ENCODE measurements at places on chromosomes 6 and 20.

GRCh38 chr6:166520905-166521834, 65.3 kb downstream of the RAMACL start:
- no peak overlapping the region for H3K27ac ChIP-seq
- H3K4me1 ChIP-seq = no peaks in the 10 kb centered on the region
- no peak overlapping the region for H3K4me3 ChIP-seq
- H3K36me3 ChIP-seq = peaks cover 11% of the 10 kb centered on the region
- no peaks in the 10 kb centered on the region for H3K27me3 ChIP-seq

DNA sequence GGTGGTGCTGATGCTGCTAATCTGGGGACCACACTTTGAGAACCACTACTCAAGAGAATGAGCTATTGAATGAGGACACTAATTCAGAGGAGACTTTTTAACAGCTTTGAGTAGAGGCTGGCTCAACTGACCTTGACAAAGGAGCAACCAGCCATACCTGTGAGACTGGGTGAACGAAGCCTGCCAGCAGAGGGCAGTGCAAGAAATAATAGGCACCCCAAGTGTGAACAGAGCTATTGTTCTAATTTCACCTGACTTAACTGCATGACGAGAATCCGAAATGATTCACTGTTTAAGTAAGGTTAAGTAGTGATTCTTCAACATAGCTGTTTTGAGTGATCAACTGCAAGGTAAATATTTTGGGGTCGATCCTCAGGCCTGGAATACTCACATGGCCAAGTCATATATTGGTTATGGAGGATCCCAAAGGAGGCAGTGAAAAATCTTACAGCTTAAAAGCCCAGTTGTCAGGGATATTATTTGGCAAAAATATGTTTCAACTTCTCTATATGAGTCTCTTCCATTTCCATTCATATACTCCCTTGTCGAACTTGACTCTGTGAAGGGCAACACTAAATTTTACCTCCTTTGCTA, 550.5 kb upstream of the MARCKS start:
- peaks cover 2% of the 10 kb centered on the region for H3K4me1 ChIP-seq
- H3K4me3 ChIP-seq = no peak overlapping the region
- no peaks in the 10 kb centered on the region for H3K36me3 ChIP-seq
- DNase-seq = peak; percentile 51
- no peak overlapping the region for H3K27ac ChIP-seq

- no peaks in the 10 kb centered on the region for H3K27me3 ChIP-seq
- no peak for DNase-seq
Observed at GRCh38 chr6:4965562-4966389, 38.1 kb downstream of the RPP40 start.

GRCh38 chr6:126429866-126430265, 90.0 kb downstream of the CENPW start:
- H3K4me3 ChIP-seq = no peak overlapping the region
- H3K27me3 ChIP-seq = no peaks in the 10 kb centered on the region
- no peak overlapping the region for H3K27ac ChIP-seq
- no peak for DNase-seq
- no peaks in the 10 kb centered on the region for H3K36me3 ChIP-seq
- H3K4me1 ChIP-seq = no peaks in the 10 kb centered on the region

GRCh38 chr6:28808383-28808782, 115.4 kb downstream of the TRIM27 start:
- H3K36me3 ChIP-seq = no peaks in the 10 kb centered on the region

- no peak for DNase-seq
- no peaks in the 10 kb centered on the region for H3K27me3 ChIP-seq
- H3K4me1 ChIP-seq = no peaks in the 10 kb centered on the region
- no peaks in the 10 kb centered on the region for H3K36me3 ChIP-seq
- H3K27ac ChIP-seq = no peak overlapping the region
Observed at GRCh38 chr6:36358226-36358915, 21.7 kb upstream of the BNIP5 start.

- no peaks in the 10 kb centered on the region for H3K36me3 ChIP-seq
- DNase-seq = no peak
- H3K27ac ChIP-seq = no peak overlapping the region
- no peaks in the 10 kb centered on the region for H3K4me1 ChIP-seq
- no peak overlapping the region for H3K4me3 ChIP-seq
- H3K27me3 ChIP-seq = no peaks in the 10 kb centered on the region
Observed at GRCh38 chr6:46352541-46353268, 138.5 kb downstream of the RCAN2 start.

DNA sequence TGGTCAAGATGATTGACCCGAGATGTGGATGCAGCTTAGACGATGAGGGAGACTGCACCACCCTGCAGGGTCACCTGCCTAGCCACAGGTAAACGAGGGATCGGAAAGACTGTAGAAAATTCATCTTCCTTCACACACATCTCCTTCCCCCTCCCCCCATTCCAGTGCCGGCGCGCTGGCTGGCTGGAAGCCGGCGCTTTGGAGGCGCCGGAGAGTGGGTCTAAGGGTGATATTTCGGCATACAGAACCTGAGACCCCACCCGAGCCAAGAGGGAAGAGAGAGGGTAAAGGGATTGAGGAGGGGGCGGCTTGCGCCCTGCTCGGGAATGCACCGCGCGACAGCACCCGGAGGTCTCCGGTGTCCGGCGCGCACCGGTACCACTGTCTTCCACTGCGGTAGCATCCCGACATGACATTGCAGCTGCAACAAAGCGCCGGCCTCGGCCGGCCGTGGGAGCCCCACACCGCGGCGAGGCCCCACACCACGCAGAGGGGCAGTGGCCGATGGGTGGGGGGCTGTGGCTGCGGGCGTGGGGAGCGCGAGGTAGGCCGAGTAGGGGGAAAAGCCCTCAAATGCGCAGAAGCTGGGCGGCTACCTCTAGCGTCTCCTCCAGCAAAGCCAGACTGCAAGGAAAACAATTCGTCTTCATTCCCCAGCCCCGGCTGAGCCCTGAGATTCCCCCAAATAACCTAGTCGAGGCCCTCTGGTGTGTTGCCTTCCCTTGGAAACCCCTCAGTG, 984 bp downstream of the TNFRSF21 start:
- peaks cover 9% of the 10 kb centered on the region for H3K36me3 ChIP-seq
- H3K27me3 ChIP-seq = no peaks in the 10 kb centered on the region
- H3K4me3 ChIP-seq = peak overlapping the region; percentile 99
- peak; percentile 46 for DNase-seq

- no peaks in the 10 kb centered on the region for H3K27me3 ChIP-seq
- no peaks in the 10 kb centered on the region for H3K36me3 ChIP-seq
- H3K27ac ChIP-seq = peak overlapping the region; percentile 29
- DNase-seq = no peak
Observed at GRCh38 chr6:26016963-26017631, 54.5 kb downstream of the TRIM38 start.

GRCh38 chr20:33662172-33662571, at the start of gene C20orf144:
Gene C20orf144 (plus strand): TSS chr20:33662327. CDS start chr20:33662346, 19 bp downstream.
- H3K4me1 ChIP-seq = peaks cover 11% of the 10 kb centered on the region
- H3K27ac ChIP-seq = peak within 1 kb of the TSS; percentile 84
- H3K27me3 ChIP-seq = no peaks in the 10 kb centered on the region
- H3K36me3 ChIP-seq = peaks cover 35% of the 10 kb centered on the region
- H3K4me3 ChIP-seq = peak within 1 kb of the TSS; percentile 91

DNA sequence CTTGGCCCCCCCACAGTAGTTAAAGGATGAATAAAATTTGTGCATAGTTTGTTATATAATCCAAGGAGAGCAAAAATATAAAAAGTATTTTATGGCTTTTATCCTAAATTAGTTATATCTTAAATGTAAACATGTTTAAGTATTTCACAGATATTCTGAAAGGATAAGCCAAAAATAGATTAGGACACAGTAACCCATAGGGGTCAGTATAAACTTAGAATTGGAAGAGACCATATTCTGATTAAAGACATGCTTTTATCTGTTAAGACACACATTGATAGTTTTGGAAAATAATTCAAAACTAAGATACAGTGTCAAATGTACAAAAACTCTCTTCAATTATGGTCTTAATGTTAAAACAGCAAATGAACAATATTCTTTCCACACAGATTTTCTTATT, 4.5 kb upstream of the SERINC1 start:
- no peaks in the 10 kb centered on the region for H3K4me1 ChIP-seq
- H3K27me3 ChIP-seq = no peaks in the 10 kb centered on the region
- no peaks in the 10 kb centered on the region for H3K36me3 ChIP-seq
- H3K4me3 ChIP-seq = no peak overlapping the region

- H3K4me3 ChIP-seq = no peak overlapping the region
- no peak overlapping the region for H3K27ac ChIP-seq
- no peaks in the 10 kb centered on the region for H3K27me3 ChIP-seq
- no peaks in the 10 kb centered on the region for H3K36me3 ChIP-seq
- H3K4me1 ChIP-seq = no peaks in the 10 kb centered on the region
Observed at GRCh38 chr6:162817196-162817595, 89.4 kb downstream of the PACRG start.

DNA sequence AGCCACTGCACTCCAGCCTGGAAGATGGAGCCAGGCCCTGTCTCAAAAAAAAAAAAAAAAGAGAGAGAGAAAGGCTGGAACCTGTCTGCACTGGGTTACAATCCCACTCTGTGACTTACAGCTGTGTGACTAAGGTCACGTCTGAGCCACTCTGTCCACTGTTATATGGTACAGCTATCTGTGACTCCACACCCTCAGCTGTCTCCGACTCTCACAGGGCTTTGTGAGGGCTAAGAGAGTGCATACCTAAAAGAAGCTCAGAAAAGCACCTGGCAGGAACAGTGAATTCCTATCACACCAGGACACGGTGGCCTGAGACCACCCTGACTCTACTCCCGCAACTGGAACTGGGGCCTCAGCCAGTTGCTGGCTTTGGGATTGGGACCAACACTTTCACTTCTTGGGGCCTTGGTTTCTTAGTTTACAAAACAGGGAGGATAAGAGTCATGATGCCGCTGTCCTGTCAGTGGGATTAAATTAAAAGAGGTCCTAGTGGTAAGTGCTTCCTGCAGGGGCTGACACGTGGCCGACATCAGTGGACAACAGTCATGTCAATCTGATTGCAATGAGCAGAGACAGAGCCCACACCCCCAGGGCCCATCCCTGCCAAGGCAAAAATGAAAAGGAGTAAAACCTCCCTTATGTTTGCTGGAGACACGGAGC, 5.7 kb upstream of the CD93 start:
- no peak overlapping the region for H3K27ac ChIP-seq
- no peak for DNase-seq
- no peaks in the 10 kb centered on the region for H3K27me3 ChIP-seq
- H3K4me3 ChIP-seq = no peak overlapping the region
- no peaks in the 10 kb centered on the region for H3K4me1 ChIP-seq
- H3K36me3 ChIP-seq = no peaks in the 10 kb centered on the region

DNA sequence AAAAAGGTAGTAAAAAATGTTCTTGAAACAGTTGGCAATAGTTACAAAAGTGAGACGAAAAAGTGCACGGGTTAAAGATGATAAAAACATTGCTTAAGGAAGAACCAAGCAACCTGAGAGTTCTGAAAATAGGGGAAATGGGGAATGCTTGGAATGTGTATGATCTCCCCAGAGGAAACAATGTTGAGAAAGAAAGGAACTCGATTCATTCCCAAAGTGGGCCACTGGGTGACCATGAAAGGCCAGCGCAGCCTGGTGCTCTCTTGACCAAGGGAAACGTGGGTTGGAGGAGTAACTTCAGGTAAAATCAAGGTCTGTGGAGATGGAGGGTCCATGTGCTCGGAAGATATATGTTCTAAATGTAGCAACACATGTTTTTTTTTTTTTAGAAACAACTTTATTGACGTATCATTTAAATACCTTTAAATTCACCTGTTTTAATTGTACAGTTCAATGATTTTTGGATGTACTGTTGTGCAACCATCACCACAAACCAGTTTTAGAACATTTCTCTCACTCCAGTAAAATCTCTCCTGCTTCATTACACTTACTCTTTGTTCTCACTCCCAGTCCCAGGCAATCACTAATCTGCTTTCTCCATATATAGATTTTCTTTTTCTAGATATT, 34.5 kb upstream of the CEP85L start:
- H3K27me3 ChIP-seq = no peaks in the 10 kb centered on the region
- no peaks in the 10 kb centered on the region for H3K36me3 ChIP-seq
- peaks cover 1% of the 10 kb centered on the region for H3K4me1 ChIP-seq
- H3K4me3 ChIP-seq = no peak overlapping the region

DNA sequence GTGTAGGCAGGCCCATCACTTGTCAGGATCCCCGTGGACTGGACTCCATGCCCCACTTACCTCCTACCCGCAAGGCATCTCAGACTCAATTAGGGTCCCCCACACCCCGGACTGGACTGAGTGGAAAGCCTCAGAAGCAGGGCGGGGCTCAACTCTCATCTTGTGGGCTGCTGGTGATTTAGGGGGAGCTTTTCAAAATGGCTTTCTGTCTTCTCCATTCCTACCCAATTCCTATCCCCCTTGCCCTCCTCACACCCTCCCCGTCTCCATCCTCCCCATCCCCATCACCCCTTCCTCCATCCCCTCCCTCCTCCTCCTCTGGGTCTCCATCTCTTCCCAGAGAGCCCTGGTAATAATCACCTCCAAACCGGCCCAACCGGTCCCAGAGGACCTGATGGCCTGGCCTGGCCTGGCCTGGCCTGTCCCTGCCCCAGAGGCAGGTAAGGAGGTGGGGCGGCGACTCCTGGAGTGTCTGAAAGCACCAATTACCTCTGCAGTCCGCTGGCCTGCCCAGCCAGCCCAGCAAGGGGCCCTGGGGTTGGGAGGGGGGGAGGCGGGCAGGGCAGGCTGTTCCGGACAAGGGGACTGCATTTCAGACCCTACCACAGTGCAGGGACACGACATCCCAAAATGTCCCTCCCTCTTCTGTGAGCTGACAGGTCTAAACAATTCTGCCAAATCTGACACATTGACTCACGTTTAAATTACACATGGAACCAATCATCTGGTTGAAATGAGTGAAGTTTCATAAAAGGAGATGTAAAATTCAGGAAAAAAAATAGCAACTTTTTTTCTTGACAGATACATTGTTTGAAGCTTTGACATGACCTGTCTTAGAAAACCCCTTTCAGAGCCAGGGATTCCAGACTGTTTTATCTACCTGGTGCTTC, 24.8 kb downstream of the MAFB start:
- H3K4me3 ChIP-seq = no peak overlapping the region
- DNase-seq = peak; percentile 87
- peak overlapping the region; percentile 69 for H3K27ac ChIP-seq
- H3K4me1 ChIP-seq = peaks cover 29% of the 10 kb centered on the region
- no peaks in the 10 kb centered on the region for H3K27me3 ChIP-seq

- no peaks in the 10 kb centered on the region for H3K27me3 ChIP-seq
- H3K4me1 ChIP-seq = no peaks in the 10 kb centered on the region
- no peak overlapping the region for H3K4me3 ChIP-seq
- H3K27ac ChIP-seq = no peak overlapping the region
- no peak for DNase-seq
Observed at GRCh38 chr20:52766645-52767435, 205.3 kb upstream of the TSHZ2 start.
